ENCODE measurements at places on chromosomes 4 and X. TPM values are rescaled to one million over a fixed set of nuclear protein-coding genes. Genes with fewer than 3 reads are reported as not detected.
A peak's percentile ranks its signal among the peaks of the same experiment; 100 is the strongest.

UNC5C gene
- 6.2 TPM for total RNA-seq

UGT2B15 gene
- 0.47 TPM for total RNA-seq

FAM47A gene
- not detected for total RNA-seq

DNA sequence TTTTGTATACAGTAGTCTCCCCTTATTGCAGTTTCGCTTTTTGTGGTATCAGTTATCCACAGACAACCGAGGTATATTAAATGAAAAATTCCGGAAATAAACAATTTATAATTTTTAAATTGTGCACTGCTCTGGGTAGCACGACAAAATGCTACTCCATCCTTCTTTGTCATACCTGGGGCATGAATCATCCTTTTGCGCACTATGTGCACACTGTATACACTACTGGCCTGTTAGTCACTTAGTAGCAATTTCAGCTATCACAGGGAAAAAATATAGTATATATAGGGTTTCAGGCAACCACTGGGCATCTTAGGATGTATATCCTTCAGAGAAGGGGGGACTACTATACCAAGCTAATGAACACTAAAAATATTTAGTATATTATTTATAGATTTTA is 198.8 kb upstream of the FAT4 start:
- DNase-seq, result no peak

DNA sequence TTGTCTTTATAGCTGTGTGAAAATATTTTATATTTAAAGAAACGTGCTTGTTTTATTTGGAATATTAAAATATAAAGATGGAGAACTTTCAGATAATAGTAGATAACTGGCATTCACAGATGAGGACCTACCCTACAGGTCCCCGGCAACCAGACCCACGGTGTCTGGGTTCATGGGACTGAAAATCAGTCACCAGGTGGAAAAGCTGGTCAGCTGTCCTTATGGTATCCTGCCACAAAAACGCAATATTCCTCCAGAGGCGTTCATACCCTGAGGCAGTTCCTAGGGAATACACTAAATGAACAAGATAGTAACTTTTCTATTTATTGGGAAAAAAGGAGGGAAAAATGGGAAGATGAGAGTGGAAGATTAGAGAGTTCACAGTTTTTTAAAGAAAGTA is 1.2 kb downstream of the TLR6 start:
- DNase-seq, result no peak

- no peak for DNase-seq
Measured at GRCh38 chr4:102734591-102735385, 26.0 kb downstream of the MANBA start.

DNA sequence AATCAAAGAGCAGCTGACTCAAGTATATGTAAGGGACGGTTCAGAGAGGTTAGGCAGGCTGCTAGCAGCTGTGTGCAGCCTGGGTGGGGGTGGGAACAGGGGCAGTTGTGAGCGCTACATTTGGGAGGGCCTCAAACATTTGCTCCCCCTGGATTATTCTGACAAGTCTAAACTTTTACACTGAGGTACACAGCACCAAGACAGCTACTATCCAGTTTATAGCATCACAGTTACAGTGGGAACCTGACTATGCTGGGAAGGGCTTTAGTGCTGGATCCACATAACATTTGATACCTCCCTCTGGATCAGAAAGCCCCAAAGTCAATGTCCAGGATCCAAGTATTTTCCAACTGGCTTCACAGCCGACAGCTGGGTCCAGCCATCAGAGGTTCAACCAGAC is 55.8 kb upstream of the GIMD1 start:
- no peak for DNase-seq

DNA sequence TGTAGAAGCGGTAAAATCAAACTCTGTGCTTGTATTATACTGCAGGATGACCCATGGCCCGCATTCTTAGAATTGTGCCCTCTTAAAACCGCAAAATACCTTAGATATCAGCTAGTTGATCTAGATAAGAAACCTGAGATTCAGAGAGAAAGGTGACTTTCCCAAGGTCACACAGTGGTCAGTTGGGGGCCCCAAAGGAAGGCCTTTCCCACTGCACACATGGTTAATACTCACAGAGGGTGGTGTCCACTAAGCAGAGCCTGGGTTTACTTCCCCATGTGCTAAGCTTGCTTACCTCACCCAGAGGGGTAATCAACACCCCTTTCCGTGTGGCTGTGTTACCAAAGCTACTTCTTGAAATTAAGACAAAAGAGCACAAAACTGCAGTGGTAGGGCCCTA is 66.3 kb downstream of the RBM47 start:
- DNase-seq, result no peak

DNA sequence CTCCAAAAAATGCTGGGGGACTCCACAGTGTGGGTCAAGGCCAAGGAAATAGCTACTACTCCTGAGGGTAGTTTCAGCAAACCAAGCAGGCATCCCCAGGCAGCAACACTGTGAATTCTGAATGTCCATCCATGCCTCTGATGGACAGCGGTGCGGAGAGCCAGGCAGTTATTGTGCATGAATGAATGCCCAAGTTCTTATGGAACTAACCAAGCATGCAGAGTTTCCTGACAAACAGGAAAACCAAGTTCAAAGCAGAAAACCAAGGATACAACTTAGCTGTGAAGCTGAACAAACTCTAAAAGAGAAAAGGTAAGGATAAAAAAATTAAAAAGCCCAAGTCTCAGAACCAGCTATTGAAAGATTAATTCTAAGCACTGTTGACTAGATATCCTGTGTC is 642.6 kb upstream of the HS3ST1 start:
- DNase-seq, result no peak

DNA sequence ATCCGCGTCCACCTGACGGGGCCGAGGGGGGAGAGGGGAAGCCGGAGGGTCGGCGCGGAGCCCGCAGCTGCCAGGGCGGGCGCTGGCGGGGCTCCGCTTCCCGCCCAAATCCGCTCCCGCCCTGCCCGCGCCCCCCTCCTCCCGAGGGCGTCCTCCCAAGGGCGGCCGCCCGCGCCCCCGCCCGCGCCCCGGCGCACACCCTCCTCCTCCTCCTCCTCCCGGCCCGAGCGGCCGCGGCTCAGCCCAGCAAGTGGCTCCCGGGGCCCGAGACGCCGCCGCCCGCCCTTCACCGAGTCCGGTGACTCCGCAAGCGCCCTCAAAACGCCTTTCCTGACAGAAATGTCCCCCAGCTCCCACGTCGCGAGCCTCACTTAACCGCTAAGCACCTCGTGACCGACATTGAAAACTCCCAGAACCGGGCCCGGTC is 487 bp downstream of the HMGB2 start:
- peak; percentile 65 for DNase-seq

- DNase-seq, result no peak
Measured at GRCh38 chr4:83780053-83780733, 244.3 kb downstream of the GPAT3 start.

GRCh38 chr4:105460306-105460705 is 13.6 kb downstream of the PPA2 start:
- DNase-seq, result no peak
